ENCODE measurements at places on chromosomes 5 and 9.

DNA sequence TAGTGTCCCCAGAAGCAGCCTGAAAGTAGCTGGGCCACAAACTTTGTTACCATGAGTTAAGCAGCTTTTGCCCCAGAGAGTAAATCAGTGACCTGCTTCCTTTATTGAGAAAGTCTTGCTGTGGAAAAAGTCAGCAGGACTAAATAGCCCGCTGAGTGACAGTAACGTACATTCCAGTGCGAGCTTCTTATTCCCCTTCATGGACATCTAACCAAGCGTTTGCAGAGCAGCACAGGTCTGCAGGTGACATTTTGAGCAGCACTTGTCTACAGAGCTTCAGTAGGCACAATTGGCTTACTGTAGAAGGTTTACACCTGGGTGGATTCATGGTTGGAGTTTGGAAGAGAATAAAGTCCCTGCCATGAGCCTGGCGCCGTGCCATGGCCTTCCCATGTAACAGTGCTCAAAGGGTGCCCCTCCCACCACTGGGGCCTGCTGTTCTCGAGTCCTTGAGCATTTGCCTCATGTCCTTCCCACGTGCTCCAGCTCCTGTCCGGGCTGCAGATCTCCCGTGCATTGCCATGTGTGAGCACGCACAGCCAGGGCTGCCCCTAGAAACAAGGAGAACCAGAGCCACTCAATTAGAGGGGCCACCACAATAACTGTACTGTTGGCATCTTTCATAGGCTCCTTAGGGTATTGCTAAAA is 41.3 kb upstream of the GRHPR start:
- DNase-seq: no peak

DNA sequence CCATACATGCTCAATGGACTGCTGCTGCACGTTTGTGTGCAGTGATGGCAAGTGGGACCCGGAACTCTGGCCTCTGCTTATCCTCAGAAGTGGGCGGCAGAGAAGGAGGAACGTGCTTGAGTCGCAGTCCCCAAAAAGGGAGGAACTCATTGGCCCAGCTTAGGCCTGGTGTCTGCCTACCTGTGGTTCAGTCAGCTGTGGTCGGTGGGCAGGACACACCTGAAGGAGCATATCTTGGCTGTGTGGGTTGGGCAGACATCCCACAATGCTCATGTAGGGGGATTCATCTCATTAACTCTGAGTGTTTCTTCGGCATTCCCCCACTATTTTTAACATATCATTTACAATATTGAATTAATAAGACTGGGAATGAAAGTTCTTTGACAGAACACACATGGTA is 122.9 kb upstream of the IL12B start:
- no peak for DNase-seq

DNA sequence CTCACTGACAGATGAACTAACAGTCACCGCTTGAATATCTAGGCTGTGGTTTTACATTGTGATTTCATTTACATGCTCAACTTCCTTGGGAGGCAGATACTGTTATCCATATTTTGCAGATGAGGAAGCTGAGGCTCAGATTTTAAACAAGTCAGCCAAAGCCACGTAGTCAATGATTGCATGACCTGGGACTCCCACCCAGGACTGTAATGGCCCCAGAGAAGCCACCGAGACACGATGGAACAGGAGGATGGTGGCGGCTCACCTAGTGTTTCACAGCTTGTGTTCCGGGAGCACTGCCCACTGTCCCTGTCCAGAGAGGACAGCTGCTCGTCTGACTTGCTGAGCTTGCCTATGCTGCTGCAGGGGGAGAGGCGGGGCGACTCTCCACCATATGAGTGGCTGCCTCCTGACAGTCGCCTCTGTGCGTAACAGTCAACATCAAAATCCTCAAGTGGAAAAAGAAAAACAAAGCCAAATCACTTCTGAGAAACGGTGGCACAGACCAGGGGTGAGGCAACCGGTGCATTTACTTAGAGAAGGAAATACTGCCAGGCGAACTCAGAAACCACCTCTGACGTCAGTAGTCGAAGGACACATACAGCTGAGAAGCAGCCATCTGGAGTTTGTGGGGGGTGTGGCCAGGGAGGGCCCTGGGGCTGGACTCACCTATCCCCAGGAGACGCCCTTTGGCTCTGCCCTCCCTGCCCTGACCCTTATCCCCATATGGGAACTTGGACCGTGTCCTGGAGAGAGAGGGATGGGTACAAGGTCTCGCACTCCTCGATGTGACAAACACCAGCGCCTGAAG is 82.5 kb downstream of the PRRT1B start:
- DNase-seq: peak; percentile 72

DNA sequence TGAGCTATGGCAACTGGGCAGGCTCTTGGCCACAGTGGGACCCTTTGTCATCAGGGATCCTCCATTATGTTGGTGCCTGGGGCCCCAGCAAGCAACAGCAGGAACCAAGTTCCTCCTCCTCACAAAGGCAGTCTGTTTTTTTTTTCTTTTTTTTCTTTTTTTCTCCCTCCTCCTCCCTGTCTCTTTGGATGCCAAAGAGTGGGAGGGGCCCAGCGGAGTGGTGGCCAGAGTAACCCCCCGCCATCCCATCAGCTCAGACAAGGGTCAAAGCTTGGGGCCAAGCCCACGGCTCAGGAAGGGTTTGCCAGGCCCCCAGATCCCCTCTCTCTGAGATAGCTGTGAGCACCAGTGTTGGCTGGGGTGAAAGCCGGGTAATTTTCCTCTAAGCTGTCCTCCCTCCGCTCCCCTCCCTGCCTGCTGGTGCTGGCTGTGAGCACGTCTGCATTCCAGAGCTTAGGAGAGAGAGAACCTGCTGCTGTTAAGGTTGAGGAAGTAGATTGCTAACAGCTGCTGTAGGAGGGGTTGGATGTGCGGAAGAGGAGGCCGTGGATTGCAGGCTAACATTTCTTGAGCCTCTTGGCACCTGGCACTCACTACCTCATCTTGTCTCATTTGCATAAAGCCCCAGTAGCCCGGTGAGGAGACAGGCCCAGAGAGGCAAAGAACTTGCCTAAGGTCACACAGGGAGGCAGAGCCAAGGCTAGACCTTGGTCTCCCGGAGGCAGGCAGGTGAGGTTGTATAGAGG is 21.2 kb downstream of the GSN start:
- no peak for DNase-seq

- DNase-seq: no peak
Observed at GRCh38 chr5:20360263-20360662, 372.3 kb upstream of the CDH18 start.

GRCh38 chr9:4433379-4433778 is 56.9 kb upstream of the SLC1A1 start:
- no peak for DNase-seq

GRCh38 chr5:151079838-151080612 is 809 bp downstream of the TNIP1 start:
- no peak for DNase-seq

Data from fibroblast of skin of left quadriceps (primary cell).